ENCODE measurements at places on chromosomes 16 and 17.

DNA sequence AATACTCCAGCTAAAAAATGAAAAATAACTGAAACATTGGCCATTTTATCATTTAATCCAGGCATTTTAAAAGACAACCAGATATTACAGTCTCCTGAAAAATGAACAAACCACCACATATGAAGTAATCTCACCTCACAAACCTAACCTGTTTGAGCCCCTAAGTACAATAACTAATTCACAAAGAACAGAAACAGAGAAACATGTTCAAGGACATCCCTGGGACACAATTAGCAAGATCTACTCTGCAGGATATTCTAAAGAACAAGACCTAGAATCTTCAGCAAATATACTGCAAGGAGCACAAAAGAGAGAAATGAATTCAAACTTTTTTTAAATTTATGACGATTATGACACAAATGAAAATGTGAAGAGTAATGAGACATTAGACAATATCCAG is 50.8 kb upstream of the ANKFY1 start:
- DNase-seq, result no peak

DNA sequence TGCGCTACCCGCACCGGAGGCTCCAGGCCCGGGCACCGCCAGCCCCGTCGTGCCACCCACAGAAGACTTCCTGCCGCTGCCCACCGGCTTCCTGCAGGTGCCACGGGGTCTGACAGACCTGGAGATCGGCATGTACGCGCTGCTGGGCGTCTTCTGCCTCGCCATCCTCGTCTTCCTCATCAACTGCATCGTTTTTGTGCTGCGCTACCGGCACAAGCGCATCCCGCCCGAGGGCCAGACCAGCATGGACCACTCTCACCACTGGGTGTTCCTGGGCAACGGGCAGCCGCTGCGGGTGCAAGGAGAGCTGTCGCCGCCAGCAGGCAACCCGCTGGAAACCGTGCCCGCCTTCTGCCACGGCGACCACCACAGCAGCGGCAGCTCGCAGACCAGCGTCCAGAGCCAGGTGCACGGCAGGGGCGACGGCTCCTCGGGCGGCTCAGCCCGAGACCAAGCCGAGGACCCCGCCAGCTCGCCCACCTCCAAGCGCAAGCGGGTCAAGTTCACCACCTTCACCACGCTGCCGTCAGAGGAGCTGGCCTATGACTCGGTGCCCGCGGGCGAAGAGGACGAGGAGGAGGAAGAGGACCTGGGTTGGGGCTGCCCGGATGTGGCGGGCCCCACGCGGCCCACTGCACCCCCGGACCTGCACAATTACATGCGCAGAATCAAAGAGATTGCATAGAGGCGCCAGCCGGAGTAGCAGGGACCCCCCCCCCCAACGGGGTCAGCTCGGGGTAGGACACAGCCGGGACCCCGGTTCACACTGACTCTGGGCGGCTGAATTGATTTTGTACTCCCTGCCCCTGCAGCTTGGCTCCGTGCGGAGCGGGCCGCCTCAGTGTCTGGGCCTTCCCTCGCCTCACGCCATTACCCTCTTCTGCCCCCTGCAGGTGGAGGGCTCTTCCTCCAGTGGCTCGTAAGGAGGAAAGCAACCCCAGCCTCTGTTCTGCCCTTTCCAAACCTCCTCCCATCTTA is 58.5 kb downstream of the TMEM132E start:
- peak; percentile 67 for DNase-seq

DNA sequence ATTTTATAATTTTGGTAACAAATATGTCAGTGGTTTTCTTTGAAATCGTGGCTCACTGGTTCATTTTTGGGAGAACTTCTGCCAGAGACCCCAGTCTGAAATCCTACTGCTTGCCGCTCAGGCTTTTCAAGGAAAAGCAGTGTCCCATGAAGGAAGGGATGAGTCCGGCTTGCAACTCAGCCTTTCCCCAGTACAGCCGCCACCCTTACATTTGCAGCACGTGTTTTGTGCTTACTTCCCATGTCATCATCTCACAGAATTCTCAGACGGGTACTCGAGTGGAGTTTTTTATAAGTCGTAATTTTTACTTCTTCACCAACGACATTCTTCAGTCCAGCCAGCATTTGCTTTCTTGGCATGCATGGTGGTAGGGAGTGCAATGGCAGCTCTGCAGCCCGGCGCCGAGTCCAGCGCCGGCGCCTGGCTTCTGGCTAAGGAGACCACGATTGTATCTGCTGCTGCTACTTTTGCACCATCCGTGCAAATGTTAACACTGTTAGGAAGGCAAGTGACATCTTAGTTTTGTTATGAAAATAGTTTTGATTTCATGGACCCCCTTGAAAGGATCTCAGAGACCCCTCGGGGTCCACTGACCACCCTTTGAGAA is 111.0 kb downstream of the AMFR start:
- no peak for DNase-seq

DNA sequence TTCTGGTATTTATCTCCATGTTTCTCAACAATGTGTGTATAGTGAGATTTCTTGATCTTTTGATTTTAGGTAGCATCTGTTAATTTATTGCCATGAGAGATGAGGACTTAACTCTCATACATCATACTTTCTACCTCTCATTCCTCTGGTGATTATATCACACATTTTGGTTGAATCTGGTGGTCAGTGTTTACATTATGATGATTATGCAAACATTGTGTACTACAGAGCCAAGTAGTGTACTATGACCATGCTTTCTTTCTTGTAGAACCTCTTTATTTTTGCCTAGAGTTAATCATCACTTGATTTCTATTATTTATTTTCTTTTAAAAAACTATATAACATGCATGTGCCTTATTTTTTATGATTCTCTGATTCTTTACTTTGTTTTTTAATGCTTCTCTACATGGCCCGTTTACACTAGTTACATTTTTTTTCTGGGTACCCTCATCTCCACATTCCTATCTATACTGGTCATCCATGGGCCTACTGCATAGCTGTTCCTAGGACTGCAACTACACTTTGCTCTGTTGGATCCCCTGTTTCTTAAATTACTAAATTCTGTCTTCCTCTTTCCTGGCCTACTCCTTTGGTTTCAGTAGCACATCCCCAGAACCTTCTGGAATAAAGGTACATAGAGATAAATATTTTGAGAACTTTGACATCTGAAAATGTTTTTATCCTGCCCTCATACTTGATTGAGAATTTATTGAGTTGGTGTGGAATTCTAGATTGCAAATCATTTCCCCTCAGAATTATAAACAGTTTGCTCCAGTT is 63.0 kb upstream of the LRRC37A3 start:
- no peak for DNase-seq

DNA sequence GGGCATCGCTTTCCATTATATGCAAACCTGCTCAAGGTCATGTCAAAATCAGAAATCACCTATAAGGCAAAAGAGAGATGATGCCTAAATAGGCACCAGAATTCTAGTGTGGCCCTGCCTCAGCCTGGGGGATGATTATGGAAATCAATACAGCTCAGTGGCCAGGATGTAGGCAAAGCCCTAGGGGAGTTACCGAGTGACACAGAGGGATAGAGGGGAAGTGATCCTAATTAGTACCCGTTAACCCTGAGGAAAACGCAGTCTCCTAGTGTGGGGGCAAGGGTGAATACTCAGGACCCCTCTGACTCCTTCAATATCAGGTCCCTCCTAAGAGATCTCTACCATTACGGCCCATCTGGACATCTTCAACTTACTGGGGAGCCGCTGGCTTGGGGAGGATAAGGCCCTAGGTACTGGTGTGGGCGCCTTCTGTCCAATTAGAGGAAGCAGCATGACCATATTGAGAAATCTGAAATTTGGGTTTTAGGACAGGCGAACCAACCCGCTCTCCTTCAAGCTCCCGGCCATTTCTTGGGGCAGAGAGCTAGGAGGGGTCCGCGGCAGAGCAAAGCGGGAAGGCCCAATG is 725 bp downstream of the NT5C3B start:
- DNase-seq, result no peak

GRCh38 chr17:29412780-29413565 is 22.8 kb downstream of the TAOK1 start:
- DNase-seq, result no peak

- DNase-seq, result no peak
These were observed 150.1 kb downstream of the RAB11FIP4 start for GRCh38 chr17:31541559-31541958.

GRCh38 chr17:17671369-17672129 is 9.7 kb upstream of the RAI1 start:
- no peak for DNase-seq

GRCh38 chr16:77843405-77843804 is 55.0 kb downstream of the VAT1L start:
- DNase-seq, result no peak

DNA sequence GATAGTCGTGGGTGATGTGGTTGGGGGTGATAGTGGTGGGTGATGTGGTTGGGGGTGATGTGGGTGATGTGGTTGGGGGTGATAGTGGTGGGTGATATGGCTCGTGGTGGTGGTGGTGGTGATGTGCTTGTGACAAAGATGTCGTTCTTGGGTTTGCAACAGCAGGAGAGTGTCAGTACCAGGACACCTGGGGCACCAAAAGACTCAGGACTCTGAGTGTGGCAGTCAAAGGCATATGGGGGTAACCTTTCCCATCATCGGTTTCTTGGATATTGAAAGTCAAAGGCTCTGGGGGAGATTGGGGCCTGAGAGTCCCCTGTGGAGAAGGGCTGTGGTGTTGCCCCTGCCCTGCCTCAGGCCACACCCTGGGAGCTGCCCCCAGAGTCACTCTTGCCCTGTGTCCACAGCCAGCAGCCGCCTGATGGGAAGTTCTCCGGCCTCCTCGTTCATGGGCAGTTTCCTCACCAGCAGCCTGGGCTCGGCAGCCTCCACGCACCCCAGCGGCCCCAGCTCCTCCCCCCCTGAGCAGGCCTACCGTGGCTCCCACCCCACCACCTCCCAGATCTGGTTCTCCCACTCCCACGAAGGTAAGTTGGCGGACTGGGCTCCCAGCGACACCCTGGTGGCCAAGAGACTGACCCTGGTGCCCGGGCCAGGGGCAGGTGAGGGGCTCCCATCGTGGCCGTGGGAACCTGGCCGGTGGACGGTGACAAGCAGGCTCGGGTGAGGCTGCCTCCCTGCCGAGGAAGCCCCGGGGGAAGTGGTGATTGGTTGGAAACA is 31.3 kb downstream of the BAHCC1 start:
- DNase-seq, result no peak

- no peak for DNase-seq
These were observed 43.5 kb downstream of the PLXDC1 start for GRCh38 chr17:39107973-39108372.

GRCh38 chr16:10013774-10014173 is 168.5 kb downstream of the GRIN2A start:
- no peak for DNase-seq

DNA sequence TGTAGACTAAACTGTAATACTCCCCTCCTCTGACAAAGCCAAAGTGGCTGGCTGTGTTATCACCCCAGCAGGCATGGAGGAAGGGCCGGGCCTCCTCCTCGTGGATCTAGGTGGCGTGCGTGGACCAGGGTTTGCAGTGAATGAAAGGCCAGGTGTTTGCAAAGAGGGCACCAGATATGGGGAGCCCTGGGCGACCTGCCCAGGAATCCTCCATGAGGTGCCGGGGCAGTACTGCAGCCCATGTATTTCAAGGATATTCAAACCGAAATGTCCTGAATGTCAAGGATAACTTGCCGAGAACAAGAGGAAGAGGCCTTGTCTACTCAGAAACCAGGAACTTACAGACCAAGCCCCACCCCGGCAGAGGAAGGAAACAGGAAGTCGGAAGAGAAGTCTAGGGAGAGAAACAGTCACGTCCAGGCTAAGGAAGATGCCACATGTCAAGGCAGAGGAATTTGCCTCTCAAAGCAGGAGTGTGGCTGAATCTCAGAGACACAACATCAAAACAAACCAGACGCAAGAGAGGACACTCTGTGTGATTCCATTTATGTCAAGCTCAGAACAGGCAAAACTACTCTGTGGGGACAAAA is 13.7 kb upstream of the OSGIN1 start:
- DNase-seq, result no peak

DNA sequence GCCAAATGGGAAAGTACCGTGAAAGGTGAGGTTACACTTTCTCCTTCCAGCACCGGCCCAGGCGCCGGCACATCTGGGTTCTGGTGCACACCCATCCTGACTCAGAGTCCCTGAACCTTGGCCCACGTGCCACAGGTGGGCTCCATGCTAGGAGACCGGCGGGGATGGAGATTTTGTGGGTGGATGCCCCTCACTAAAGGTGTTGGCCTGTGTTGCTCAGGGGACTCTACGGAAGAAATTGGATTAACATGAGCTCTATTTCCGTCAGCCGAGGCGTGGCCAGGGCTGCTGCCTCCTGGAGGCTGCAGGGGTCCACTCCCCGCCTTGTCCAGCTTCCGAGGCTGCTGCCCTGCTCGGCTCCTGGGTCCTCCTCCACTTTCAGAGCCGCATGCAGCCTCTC is 30.8 kb downstream of the FBXO31 start:
- DNase-seq, result no peak

DNA sequence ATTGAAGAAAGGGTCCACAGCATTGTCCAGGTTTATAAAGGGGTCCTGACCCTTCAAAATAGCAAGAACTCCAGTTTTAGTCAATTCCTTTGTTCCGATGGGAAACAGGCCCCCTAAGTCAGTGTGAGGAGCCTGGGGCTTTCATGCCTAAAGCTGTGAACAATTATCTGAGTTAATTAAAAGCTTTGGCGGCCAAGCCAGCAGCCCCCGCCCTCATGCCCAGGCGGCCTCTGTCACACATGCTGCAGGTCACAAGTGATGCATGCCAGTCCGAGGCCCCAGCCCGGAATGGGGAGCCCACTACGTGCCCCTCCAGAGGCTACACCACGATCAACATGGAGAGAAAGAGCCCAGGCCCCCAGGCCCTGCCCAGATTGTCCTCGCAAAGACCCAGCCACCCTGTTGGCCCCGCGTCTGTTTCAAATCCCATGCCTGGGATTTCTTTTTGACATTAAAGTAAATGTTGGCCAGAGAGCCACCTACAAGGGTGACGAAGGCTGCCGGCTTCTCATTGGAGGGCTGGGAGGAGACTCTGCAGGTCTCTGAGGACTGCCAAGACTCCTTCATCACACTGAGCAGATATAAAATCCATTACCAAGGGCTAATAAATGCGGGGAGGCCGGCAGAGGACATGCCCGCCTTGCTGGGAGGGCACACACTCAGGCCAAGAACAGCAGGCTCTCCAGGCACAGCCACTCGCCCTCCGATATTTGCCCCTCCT is 14.5 kb upstream of the PITPNM3 start:
- no peak for DNase-seq

- DNase-seq, result no peak
These were observed 390.9 kb downstream of the SEC14L1 start for GRCh38 chr17:77531641-77532040.
